ENCODE measurements at places on chromosomes 5 and 9.

DNA sequence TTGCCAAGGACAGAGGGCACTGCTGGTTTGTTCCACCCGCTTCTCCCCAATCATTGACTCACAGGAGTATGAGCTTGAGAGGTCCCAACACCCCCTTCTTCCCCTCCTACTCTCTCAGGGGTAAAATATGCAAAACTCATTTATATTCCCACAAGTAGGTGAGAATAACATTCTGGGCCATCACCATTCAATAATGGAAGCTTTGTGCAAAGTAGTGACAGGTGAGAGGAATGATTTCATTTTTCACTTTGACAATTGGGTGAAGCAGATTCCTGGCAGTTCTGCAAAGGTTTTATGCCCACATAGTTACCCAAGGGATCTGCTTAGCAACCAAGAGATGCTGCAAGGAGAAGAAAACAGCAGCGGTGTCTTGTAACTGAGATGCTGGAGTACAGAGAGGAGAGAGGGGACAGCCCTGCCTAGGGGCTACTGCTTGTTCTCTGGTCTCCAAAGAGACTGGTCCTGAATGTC lies 137.6 kb downstream of the CMYA5 start:
- no peak for DNase-seq

DNA sequence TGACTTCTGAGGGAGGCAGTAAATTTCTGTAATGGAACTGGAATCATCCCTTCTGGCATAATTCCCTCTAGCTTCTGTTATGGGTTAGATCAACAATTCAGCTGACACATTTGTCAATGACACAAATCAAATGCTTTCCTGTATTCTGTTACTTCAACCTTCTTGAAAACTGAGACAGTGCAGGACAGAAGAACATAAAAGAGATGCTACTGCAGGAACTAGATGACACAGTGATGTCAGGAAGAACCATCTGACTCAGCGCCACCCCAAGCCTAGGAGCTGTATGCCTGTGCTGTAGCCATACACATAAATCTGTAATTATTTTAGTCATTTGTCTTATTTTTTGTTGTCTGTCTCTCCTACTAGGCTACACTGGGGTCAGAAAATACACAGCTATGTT lies 18.2 kb upstream of the CEP120 start:
- no peak for DNase-seq

DNA sequence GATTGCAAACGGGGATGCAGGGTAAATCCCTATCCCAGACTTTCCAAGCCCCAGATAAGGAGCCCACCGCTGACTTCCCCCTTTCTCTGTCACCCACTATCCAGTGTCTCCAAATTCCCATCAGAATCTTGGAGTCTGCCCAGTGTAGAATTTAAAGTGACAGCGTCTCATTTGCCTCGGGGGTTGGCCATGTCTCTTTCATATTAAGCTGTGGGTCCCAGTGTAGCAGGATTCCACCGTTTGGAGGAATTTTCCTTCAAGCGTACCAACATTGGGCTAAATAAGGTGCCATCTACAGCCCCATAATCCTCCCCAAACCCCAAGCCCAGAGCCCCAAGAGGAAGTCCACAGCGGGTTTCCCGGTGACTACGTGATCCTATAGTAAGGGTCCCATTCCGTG lies 1.1 kb downstream of the BRINP1 start:
- DNase-seq, result no peak

- DNase-seq, result no peak
These were observed 114.1 kb downstream of the DAPK1 start for GRCh38 chr9:87611776-87612175.

DNA sequence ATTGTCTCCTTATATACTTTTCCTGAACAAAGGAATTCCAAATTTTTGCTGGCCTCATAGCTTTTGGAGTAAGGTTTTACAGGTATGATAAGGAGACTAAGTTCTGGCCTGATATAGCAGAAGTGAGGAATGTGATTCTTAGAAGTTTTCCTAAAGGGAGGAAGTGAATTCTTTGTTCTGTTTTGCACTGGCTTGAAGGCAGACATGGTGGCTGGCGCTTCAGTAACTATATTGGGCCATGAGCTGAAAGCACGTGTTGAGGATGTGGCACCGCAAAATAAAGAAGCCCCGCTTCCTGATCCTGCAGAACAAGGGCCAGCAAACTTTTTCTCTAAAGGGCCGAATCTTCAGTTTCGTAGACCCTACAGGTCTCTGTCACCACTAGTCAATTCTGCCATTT lies 224.2 kb downstream of the SNX18 start:
- DNase-seq, result no peak

- no peak for DNase-seq
These were observed 265.7 kb upstream of the KLF4 start for GRCh38 chr9:107755246-107755645.

DNA sequence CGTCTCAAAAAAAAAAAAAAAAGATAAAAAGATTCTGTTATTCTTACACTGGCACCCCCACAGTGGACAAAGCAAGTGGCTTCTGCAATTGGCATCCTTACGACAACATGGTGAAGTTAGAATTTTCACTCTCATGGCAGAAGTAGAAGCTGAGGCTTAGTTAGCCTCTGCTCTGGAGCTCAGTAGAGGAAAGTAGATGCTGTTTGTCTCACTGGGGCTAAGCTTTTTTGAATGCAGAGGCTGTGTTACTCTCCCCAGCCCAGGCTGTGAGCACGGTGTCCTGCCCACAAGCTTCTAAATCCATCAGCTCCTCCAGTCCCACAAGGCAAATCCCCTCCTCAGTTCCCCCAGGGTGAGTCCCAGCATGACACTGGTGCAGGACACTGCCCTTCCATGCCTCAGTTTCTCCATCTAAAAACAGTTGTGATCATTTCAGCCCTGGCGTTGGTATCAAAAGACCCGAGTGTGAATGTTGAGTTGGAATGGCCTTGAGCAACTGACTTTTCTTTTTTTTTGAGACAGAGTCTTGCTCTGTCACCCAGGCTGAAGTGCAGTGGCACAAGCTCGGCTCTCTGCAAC lies 22.6 kb upstream of the PHF19 start:
- DNase-seq, result no peak

- DNase-seq, result no peak
These were observed 8.2 kb upstream of the IFNA21 start for GRCh38 chr9:21174671-21175070.

All from stimulated activated CD4-positive, alpha-beta T cell treated with anti-CD3 and anti-CD28 coated beads, Interleukin-12 subunit alpha, Interleukin-12 subunit beta, amount 100 ng/mL, for 4 hours (primary cell).